ENCODE measurements at places on chromosomes 7 and 10.

GRCh38 chr7:133675510-133676218, 422.8 kb downstream of the EXOC4 start:
- no peak for DNase-seq

- DNase-seq, result no peak
Measured at GRCh38 chr7:139762886-139763285, 14.9 kb downstream of the HIPK2 start.

DNA sequence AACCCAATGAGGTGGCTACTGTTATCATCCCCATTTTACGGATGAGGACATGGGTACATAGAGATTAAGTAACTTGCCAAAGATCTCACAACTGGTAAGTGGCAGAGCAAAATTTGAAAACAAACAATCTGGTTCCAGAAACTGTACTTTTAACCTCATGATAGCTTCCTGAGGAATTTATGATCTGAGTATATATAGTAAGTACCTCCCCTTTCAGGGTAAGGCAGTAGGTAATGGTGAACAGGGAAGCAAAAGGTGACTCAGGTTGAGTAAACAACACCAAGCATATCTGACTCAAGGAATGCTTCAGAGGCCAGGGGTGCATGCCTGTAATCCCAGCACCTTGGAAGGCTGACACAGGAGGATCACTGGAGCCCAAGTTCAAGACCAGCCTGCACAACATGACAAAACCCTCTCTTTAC, 21.1 kb downstream of the KLLN start:
- no peak for DNase-seq

DNA sequence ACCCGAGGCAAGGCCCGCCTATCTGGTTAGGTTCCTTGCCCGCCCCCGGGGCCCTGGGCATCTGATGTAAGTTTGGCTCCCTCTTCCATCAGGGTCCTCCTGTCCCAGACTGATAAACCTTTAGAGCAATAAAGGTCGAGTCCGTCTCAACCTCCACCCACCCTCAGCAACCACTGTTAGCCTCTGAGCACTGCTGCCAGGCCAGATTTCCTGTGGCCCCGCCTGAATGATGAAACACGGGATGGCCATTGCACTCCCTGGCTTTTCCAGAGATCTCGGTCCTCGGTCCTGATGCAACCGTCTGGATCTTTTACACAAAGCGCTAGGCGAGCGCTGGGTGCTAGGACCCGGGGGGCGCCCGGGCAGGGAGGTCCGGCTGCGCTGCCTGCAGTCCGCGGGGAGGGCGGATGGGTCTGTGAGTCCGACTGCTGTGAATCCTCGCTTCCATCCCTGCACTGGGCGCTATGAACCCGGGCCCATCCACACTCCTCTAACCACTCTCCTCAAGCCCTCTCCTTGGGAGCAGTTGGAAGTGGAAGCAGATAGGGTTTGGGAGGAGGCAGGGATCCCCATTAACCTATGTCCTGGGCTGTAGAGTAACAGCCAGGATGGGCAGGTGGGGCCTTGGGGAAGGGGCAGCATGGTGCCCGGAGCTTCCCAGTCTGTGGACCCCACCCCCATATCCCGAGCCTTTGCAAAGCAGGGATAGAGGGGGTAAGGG, 875 bp upstream of the DDIT4 start:
- peak; percentile 91 for DNase-seq

GRCh38 chr10:73444457-73444856, 11.1 kb upstream of the MSS51 start:
- DNase-seq, result no peak

GRCh38 chr7:1674161-1675035, 4.3 kb downstream of the ELFN1 start:
- DNase-seq, result no peak

DNA sequence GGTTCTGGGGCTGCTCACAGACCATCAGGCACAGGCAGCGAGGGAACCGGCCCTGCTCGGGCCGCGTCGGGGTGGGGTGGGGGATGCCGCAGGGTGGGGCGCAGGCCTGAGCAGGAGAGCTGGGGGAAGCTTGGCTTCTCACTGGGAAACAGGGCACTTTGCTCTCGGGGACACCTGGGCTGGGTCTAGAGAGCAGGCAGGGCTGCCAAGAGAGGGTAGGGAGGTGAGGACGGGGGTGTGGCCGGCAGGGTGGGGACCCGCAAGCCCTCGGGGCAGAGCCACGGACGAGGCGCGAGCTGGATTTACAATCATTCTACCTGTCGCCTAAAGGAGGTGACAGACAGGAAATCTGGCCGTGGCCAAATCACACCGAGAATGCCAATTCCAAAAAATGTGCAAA, 11.1 kb downstream of the INTS1 start:
- no peak for DNase-seq
